IMR-90 (cell line): ENCODE measurements at places on chromosomes 7 and 10.

- no peak for DNase-seq
Measured at GRCh38 chr10:1382711-1383110, 326.5 kb downstream of the WDR37 start.

DNA sequence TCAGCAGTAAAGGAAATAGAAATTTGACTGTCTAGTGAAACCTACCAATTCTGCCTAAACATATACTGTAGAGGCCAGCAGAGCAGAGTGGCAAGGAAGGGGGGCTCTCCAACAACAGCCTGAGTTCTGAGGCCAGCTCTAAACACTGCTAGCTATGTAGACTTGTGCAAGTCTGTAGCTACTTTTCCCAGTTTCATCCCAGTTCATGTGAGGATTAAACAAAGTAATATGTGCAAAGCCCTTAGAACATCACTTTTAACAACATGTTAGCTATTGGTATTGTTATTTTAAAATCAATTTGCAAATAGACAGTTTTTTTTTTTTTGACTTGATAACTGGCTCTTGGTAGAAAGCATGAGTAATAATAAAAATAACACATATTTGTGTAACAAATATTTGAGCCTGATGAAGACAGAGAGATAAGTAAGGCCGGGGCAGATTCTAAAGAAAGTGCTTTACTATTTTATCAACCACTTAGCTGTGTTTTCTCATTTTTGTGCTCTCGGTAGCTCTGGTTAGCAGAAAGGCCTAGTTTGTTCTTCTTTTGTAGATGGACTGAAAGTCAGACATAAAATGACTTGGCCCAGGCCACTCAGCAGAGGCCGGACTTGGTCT lies 9.3 kb downstream of the CHST12 start:
- peak; percentile 30 for DNase-seq

GRCh38 chr7:152423991-152424347 lies 11.8 kb downstream of the KMT2C start:
- DNase-seq = no peak

DNA sequence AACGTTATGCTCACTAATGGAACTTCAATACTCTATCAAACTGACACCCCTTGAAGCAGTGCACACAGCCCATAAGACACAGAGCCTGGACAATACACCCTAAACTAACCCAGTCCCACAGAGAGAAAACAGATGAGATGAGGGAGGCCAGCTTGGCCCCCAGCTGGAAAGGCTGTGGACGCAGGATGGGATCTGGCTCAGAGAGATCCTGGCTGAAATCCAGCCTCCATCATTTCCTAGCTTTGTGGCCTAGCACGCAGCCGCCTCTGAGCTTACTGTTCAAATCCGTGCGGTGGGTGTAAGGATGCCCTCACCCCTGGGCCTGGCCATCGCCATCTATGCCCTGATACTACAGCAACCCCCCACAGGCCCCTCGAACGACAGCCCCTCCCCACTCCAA lies 32.7 kb downstream of the SNX8 start:
- peak; percentile 55 for DNase-seq

- DNase-seq = no peak
Measured at GRCh38 chr10:46250898-46251856, 35.6 kb upstream of the ANTXRL start.

- DNase-seq = no peak
Measured at GRCh38 chr10:83886871-83887270, 252.4 kb upstream of the GHITM start.

- peak; percentile 65 for DNase-seq
Measured at GRCh38 chr7:7207876-7208275, 25.5 kb downstream of the C1GALT1 start.

DNA sequence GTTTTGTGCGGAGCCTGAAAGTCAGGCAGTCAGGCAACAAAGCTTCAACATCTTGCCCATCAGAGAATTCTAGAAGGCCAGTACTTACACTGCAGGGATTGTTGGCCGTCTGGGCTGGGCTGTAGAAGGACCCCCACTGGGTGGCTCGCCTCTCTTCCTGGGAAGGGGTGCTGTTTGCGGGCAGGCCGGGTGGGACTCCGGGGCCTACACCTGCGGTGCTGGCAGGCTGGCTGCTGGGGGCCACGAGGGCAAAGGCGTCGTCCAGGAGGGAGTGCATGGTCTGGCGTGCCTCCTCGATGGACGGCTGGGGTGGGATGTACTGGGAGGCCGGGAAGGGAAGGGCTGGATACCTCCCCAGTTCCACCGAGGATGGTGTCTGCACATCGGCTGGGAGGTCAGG lies 63.1 kb upstream of the ATP6V0A4 start:
- no peak for DNase-seq

DNA sequence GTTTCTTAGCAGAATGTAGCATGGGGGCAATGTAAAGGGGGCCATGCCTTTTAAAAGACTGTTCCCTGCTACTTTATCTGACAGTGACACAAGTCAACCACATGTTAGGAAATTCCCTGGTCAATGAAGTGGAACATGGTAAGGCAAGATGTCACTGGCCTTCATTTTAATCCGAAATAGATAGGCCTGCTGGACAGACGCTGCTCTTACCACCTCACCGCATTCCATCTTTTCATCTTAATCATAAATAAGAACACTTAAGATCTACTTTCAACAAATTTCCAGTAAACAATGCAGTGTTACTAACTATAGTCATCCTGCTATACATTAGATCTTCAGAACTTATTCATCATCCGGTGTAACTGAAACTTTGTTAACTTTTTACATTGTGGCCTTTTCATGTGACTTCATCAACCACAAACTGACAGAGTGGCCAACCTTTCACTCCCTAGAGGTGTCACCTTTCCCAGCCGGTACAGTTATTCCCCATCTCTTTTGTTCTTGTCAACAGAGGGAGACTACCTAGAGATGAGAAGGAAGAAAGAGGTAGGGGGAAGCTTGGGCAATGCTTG lies 15.6 kb downstream of the ASB4 start:
- DNase-seq = no peak

- DNase-seq = no peak
Measured at GRCh38 chr7:28350662-28351061, 61.7 kb upstream of the CREB5 start.

GRCh38 chr10:14727924-14728323 lies 46.8 kb downstream of the FAM107B start:
- no peak for DNase-seq

DNA sequence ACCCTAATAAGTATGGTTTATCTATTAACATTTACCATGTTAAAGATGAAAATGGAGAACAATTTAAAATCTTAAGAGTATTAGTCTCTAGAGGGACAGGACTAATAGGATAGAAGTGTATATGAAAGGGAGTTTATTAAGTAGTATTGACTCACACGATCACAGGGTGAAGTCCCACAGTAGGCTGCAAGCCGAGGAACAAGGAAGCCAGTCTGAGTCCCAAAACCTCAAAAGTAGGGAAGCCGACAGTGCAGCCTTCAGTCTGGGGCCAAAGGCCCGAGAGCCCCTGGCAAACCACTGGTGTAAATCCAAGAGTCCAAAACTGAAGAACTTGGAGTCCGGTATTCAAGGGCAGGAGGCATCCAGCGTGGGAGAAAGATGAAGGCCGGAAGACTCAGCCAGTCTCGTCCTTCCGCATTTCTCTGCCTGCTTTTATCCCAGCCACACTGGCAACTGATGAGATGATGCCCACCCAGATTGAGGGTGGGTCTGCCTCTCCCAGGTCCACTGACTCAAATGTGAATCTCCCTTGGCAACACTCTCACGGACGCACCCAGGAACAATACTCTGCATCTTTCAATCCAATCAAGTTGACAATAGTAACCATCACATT lies 140.8 kb upstream of the FAM20C start:
- DNase-seq = no peak

DNA sequence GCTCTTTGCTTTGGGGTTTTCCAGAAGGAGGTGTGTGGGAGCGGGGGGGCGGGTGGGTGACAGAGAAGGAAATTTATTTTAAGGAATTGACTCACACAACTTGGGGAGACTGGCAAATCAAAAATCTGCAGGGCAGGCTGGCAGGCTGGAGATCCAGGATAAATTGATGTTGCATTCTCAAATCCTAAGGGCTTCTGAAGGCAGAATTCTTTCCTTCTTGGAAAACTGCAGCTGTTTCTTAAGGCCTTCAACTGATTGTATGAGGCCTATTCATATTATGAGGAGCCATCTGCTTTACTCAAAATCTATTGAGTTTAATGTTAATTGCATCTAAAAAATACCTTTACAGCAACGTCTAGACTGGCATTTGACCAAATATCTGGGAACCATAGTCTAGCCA lies 1528.8 kb upstream of the LRRTM3 start:
- DNase-seq = no peak

DNA sequence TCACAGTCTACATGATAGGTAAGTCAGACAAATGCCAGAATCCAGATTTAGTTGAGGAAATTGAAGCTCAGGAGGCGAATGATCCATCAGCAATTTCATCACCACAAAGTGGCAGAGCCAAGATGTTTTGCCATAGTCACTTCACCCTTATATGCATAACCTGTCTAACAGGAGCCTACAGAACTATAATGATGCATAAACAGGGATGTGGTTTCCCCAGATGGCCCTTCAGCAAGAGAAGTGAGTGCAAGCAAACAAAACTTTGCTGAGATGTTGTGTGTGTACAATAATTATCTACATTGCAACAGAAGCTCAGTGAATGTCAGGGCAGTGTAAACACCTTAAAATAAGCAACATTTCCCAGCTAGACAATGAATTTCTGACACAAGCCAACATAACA lies 28.6 kb downstream of the PON3 start:
- no peak for DNase-seq

DNA sequence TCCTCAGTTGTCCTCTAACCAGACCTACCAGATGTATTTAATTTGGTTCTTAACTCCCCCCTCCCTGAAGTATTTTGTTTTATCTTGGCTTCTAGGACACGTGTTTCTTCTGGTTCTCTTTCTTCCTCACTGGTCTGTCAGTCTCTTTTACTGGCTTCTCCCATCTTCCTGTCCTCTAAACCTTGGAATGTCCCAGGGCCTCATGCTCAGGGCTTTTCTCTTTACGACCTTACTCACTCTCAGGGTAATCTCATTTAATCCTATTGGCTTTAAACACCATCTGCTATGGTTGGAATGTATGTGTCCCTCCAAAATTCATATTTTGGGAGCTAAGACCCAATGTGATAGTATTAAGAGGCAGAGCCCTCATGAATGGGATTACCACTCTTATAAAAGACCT lies 418.2 kb upstream of the PODXL start:
- DNase-seq = no peak

DNA sequence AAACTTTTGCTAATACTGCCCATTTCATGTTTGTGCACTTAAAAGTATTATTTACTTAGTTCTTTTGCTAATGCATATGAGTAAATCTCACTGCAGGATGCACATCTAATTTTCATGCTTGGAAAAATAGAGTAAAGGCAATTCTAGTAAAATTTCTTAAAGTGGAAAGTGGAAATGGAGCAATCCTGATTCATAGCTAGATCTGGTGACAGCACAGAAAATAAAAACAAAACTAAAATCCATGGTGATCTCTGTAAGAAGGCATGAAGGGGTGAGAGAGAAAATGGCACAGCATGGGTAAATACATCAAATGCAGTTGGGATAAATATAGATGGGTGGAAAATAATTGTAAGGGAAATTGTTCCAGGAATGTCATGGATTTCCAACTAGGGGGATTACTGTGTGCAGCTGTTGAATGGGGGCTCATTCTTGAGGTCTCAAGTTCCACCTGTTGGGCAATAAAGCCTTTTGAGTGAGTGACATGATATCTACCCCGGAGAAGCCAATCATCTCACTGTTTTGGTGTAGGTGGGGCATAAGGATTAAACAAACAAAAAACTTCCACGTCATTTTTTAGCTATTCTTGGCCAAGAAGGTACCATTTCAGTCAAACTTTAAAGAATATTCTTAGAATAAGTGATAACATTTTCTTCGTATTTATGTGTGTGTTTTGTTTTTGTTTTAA lies 1.7 kb upstream of the MCU start:
- no peak for DNase-seq

DNA sequence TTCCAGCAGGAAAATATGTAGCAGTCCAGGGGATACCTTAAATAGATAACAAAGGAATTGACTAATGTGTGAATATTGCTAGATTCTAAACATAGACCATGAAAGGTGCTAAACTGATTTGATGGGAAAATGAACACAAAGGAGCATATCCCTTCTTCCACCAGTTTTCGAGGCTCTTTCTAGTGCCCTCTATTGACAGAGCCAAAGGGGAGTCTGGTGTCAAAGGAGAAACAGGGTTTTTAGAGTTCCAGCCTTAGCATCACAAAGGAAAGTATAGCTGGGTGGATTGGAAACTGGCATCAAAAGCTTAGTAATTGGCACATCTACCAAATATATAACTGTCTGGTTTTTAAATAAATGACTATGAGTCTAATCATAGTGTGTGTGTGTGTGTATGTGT lies 636.8 kb downstream of the ETV1 start:
- no peak for DNase-seq

- DNase-seq = no peak
Measured at GRCh38 chr7:119482209-119482608, 790.8 kb upstream of the KCND2 start.

DNA sequence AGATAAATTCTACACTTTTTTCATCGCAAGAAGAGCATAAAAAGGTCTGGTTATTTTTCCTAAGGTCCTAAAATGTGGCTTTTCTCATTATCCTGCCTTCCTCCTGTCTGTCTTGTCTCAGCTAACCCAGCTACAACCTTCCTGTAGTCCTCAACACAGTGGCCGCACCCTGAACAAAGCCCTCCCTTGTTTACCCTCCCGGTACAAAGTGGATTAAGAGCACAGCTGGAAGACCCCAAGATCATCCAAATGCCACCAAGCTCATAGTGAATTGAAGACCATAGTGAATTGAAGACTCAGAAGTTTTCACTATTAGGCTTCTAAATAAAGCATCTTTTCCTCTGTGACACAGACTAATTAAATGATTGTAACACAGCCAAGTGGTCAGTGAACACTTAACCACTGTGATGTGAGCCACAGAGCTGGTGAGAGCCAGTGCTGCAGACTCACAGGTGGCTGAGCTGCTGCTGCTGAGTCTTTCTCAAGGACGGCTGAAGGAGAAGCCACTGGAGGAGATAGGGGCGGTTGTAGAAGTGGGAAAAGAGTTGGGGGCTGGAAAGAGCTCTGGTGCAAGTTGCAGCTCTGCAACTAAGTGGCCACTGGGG lies 123.6 kb downstream of the ATXN7L1 start:
- DNase-seq = no peak

GRCh38 chr7:107079212-107079940 lies 34.9 kb downstream of the PRKAR2B start:
- DNase-seq = no peak

DNA sequence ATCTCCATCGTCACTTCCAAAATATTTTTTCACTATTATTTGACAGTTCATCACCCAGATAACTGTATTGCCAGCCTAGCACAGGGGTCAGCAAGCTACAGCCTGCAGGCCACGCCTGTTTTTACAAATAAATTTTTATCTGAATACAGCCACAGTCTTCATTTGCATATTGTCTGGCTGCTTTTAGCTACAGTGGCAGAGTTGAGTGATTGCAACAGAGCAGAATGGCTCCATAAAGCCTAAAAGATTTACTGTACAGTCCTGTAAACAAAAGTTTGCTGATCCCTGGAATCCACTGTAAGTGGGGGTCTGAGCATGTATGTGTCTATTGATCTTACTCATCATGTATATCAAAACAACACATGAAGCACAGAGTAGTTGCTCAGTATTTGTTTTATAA lies 45.9 kb upstream of the GNAI1 start:
- DNase-seq = peak; percentile 31
